ENCODE measurements at places on chromosomes 13 and 19.

GRCh38 chr13:112959206-112959605 lies 9.8 kb upstream of the MCF2L start:
- DNase-seq = no peak

GRCh38 chr13:45784755-45785675 lies 66.5 kb downstream of the SIAH3 start:
- DNase-seq = no peak

DNA sequence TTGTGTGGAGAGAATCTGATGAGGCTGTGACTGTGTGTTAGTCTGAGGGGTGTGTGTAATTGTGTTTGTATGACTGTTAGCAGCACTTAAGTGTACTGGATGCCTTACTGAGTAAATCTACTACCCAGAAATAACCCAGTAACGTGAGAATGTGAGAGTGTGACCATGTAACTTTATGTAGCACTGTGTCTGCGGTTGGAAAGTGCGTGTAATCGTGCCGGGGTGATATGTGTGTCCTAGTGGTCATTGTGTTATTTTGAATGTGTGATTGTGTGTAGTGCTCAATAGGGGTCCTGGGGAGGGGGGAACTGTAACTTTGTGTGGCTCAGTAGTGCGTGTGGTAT lies 550 bp downstream of the ZNF383 start:
- peak; percentile 82 for DNase-seq

DNA sequence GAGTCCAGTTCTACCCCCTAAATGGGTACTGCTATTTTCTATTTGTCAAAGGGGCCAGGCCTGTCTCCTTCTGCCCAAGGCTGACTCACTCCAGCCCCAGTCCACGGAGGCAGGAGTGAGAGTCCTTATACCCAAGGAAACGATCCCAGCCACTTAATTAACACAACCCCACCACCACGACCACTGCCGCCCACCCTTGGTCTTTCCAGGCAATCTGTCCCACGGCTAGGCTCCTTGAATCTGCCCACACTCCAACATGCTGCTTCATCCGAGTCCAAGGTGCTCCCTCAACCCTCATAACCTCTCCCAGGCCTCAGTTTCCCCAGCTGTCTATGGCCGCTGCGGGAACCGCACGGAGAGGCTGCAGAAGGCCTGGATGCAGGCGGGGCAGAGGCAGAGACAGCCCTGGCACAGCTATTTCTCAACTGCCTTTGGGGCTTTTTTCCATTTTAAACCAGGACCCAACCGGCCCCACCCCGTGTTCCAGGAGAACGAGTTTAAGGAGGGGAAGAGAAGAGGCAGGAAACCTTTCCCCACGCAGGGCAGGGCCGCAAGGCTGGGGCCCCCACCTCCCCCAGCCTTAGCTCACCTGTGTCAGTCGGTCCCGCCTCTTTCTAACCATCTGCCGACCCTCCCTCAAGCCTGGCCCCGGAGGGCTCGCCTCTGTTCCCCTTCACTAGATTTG lies 746 bp downstream of the RAB3D start:
- DNase-seq = no peak

- DNase-seq = peak; percentile 87
Observed at GRCh38 chr13:51644654-51645053, 60.4 kb downstream of the WDFY2 start.

DNA sequence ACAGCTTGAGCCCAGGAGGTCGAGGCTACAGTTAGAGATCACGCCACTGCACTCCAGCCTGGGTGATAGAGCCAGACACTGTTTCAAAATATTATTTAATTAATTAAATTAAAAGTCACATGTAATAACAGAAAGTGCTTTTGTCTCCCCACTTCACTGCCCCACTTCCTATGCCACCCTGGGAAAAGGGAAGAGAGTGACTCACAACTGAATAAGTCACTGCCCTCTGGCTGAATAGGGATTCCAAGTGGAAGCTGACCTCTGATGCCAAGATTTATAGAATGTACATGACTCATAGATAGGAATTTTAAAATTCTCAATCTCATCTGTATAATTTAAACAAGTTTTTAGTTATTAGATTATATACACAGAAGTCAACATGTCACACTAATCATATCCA lies 22.2 kb upstream of the ERVV-1 start:
- DNase-seq = peak; percentile 47

All from mesenchymal stem cell (in vitro differentiated cells and primary cell).